ENCODE measurements at places on chromosomes 16 and 17.

GRCh38 chr17:80791758-80792284, 199.8 kb upstream of the CHMP6 start:
- DNase-seq = no peak

DNA sequence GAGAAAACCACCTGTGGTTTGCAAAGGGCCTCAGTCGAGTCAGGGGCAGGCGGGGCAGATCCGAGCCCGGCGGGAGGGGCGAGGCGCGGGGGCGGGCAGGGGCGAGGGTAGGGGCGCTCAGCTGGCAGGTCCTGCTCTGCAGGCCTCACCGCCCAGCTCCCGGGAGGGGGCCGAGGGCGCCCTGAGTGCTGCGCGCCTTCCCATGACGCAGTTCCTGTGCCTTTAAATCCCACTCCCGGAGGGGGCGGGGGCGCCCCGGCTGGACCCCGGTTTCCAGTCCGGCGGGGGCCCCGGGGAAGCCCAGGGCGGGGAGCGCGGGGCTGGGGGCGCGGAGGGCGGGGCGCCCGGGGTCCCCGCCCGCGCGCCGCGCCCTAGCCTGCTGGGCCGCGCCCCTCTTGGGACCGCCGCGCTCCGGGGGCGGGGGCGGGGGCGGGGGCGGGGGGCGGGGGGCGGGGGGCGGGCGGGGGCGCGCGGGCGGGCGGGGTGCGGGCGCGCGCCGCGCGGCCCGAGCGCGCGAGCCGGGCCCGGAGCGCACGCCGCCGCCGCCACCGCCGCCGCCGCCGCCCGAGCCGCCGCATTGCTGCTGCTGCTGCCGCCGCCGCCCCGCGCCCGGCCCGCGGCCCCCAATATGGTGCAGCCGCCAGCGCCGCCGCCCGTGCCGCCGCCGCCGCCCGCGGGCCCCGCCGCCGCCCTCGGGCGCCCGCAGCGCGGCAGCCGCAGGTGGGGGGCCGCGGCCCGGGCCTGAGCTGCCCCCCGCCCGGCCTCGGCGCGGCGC, at the start of gene JPH3:
TSS of gene JPH3 (plus strand) at position 508 of the 775 bp plus-strand sequence. CDS start 639 bp downstream, outside the sequence.
- no peak for DNase-seq

DNA sequence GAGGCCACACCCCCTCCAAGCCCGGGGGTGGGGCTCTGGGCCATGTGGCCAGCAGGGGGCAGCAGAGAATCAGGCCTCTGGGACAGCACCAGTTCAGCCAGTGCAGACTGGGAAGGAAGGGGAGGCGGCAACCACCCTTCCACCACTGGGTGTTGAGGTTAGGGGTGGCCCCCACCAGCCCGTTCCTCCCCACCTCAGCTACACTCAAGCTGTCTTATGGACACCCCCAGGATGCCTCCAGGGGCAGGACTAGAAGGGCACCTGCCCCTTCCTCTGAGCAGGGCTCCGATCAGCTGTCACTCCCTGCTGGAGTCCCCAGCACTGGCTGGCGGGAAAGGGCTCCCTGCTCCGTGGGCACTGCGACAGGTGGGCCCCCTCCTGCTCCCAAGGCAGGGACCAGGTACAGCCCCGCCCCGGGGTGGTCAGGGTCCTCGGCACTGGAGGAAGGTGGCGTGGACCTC, 21.8 kb downstream of the KATNB1 start:
- DNase-seq = peak; percentile 94

- DNase-seq = no peak
Measured at GRCh38 chr17:55518510-55518909, 7.3 kb upstream of the SMIM36 start.

DNA sequence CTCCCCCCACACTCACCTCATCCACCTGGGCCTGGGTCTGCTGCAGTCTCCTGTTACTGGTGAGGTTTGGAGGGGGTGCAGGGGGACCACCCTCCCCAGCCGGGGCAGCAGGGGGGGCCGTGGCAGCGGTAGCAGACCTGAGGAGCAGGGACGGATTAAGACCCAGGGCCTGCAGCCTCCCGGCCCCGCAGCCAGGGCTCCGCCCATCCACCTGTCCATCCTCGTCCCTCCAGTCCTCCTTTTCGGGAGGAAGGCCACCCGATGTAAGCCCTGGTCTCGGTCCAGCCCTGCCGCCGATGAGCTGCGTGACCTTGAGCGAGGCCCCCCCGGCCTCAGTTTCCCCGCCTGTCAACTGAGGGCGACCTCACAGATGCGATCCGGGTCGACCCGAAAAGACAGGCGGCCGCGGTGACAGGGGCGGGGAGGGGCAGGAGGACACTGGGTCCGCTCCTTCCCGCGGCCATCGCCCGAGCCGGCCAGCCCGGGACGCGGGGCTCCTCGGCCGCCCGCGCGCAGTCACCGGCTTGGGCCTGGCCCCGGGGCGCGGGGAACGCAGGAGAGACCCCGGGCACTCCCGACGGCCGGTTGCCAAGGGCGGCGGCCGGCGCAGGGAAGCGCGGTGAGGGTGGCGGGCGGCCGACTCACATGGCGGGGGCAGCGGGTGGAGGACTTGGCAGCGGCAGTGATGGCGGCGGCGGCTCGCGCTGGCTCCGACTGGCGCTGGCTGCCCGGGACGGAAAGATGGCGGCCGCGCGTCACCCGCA, at the start of gene VAMP2:
TSS of gene VAMP2 (minus strand) at position 716 of the 764 bp plus-strand sequence. CDS start at position 647, 69 bp downstream.
- DNase-seq = peak; percentile 75

DNA sequence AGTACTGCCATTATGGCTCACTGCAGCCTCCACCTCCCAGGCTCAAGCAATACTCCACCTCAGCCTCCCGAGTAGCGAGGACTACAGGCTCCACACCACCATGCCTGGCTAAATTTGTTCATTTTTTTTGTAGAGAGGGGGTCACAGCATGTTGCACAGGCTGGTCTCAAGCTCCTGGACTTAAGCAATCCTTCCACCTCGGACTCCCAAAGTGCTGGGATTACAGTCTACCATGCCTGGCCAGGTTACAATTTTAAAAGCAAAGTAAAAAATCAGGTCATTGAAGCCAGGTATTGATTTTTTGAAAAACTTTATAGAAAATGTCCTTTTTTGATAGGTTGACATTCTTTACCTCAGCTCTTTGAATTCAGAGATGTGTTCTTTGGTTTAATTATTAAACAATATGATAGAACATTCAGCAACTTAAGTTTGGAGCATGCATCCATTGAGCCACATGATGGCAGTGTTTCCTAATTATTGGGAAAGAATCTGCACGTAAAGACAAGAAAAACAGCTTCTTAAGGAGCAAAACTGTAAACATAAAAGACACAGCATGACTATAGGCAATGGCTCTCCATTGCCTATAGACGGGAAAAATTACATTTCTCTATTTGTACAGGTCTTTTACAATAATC, 1.7 kb upstream of the SLC16A11 start:
- DNase-seq = no peak

DNA sequence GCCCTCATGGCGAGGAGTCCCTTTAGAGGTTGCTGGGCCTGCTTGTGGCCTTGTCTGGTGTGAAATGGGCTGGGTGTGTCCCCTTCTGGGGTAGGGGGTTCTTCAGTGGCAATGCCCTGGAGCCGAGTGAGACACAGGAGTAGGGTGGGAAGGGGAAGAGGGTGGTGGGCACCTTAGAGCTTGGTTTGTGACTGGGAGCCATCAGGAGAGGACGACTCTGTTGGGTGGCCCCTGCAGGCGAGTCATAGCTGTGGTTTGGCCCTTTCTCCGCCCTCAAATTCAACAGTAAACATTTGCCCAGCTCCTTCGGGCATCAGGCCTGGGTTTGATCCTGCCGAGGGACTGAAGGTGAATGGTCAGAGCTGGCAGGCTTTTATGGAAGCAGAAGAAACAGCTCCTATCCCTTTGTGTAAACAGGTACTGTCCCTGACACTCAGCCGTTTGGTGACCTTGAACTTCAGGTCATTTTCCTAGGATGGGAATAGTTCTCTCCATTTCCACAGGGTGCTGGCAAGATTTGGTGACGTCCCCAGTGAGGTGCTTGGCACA, 2.9 kb downstream of the E4F1 start:
- DNase-seq = no peak

DNA sequence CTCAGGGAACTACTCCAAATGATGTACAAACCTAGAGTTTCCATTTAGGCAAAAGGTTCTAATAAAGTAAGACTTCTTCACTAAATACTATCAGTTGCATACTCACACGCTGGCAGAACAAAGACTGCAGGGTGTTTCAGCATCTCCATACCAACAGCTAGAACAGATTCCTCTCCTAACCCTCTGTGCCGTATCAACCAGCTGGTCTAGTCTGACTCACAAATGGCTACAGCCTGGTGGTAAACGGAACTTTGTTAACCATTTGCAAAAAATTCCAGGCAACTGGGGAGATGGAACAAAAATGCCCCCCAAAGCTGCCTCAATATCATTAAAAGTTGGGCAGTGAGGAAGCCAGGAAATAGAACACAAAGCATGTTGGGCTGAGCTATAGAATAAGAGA, 217.1 kb downstream of the GRIN2A start:
- DNase-seq = no peak

DNA sequence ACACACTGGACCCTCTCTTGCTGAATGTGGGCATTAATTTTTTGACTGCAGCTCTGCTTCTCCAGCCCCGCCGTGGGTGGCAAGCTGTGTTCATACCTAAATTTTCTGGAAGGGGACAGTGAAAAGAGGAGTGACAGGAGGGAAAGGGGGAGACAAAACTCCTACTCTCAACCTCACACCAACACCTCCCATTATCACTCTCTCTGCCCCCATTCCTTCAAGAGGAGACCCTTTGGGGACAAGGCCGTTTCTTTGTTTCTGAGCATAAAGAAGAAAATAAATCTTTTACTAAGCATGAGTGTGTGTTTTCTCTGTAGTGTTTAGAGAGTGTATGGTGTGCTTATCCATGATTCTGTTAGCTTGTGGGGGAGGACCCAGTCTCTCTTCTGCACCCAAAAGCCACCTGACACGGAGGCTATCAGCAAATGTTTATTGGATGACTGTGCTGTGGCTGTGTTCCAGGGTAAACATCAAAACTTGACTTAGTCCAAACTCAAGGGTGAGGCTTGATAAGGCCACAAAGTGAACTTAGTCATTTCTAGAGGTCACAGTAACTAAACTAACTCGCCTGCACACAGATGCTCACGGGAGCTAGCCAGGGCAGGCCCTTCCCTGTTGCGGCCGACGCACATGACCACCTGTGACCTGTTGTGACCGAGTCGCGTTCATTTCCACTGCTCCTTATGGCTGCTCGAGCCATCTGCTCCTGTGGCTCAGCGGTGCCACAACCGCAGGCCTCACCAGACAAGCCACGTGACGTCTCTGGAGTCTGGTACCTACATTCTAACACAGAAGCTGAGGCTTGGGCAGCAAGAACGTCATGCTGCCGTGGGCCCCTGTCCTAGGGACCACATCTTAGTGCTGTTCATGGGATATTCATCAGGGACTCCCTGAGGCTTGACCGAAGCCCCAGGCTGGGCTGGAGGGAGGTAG, 9.8 kb upstream of the MED11 start:
- no peak for DNase-seq

DNA sequence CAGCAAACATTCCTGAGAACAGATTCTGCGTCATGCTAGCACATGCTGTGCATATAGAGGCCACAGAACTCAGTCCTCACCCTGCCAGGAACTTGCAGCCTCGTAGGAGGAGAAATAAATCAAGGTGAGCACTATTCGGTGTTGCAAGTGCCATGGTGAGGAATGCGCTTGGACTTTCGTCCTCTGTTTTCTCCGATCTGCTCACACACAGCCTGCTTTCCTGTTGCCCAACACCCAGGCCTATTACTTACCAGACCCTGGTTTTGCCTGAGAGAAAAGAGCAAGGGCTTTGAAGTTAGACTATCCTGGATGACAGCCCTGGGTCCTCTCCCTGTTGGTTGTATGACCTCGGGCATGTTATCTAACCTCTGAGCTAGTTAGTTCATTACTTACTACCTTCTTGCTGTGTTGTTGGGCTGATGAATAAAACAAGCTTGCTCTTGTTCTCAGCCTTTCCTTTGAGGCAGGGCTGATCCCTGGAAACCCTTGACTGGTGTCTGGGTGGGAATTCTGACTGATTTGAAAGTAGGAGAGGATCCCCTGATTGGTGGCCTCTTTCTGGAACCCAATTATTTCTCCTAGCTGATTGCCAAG, 2.9 kb downstream of the ACSF2 start:
- DNase-seq = no peak

- DNase-seq = no peak
Measured at GRCh38 chr16:61946019-61946418, 90.2 kb downstream of the CDH8 start.

DNA sequence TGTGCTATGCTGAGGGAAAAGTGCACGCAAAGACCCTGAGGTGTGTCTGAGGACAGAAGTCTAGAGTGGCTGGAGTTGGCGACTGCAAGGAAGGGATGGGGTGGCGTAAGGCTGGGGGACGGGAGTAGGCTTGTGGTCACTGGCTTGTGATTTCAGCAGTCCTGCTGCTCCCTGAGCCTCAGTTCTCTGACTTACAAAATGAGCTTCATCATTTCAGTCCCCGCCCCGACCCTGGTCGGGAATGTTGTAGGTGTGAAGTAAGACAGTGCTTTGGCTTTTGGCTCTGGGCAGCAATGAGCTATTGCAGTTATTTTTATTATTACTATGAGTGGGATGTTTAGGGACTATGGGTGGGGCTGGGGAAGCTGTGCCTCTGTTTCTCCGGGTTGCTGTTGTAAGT, 8.6 kb downstream of the ADGRG1 start:
- DNase-seq = no peak

- no peak for DNase-seq
Measured at GRCh38 chr17:49401971-49402611, 12.6 kb downstream of the PHB1 start.

DNA sequence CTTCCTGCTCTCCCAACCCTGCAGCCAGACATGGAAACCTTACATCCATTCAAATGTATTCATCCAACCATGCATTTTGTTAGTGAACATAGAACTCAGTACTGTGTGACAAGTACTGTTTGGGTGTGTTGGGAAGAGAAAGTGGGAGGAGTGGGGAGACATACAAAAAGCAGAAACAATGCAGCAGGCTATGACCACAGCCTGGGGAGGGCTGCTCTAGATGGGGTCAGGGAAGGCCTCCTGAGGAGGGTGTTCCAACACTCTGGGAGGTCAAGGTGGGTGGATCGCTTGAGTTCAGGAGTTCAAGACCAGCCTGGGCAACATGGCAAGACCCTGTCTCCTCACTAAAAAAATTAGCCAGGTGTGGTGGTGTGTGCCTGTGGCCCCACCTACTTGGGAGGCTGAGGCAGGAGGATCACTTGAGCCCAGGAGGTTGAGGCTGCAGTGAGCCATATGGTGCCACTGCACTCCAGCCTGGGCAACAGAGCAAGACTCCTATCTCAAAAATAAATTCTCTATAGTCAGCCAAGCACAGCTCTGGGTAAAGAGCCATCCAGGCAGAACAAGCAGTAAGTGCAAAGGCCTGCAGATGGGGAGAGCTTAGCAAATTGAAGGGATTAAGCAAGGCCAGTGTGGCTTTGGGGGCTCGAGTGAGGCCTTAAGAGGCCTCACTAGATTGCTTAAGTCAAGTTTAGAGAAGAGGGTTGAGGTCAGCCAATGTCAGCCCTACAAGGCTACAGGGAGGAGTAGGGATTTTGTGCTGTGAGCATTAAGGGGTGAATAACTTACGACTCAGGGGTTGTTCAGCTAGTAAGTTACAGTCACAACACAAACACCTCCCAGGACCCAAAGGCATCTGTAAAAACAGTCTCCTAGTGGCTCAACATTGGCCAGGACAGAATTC, 5.5 kb downstream of the SLC13A2 start:
- DNase-seq = no peak

GRCh38 chr17:19237389-19238166, 412 bp downstream of the EPN2 start:
- peak; percentile 7 for DNase-seq

GRCh38 chr17:45146890-45147580, 1.2 kb upstream of the HEXIM1 start:
- no peak for DNase-seq

- DNase-seq = peak; percentile 84
Measured at GRCh38 chr17:80575057-80575875, 30.6 kb downstream of the RPTOR start.

All from stimulated activated CD8-positive, alpha-beta memory T cell treated with anti-CD3 and anti-CD28 coated beads, Interleukin-15, amount 100 ng/mL, for 24 hours (primary cell).